ENCODE measurements at places on chromosomes 2 and 18.

DNA sequence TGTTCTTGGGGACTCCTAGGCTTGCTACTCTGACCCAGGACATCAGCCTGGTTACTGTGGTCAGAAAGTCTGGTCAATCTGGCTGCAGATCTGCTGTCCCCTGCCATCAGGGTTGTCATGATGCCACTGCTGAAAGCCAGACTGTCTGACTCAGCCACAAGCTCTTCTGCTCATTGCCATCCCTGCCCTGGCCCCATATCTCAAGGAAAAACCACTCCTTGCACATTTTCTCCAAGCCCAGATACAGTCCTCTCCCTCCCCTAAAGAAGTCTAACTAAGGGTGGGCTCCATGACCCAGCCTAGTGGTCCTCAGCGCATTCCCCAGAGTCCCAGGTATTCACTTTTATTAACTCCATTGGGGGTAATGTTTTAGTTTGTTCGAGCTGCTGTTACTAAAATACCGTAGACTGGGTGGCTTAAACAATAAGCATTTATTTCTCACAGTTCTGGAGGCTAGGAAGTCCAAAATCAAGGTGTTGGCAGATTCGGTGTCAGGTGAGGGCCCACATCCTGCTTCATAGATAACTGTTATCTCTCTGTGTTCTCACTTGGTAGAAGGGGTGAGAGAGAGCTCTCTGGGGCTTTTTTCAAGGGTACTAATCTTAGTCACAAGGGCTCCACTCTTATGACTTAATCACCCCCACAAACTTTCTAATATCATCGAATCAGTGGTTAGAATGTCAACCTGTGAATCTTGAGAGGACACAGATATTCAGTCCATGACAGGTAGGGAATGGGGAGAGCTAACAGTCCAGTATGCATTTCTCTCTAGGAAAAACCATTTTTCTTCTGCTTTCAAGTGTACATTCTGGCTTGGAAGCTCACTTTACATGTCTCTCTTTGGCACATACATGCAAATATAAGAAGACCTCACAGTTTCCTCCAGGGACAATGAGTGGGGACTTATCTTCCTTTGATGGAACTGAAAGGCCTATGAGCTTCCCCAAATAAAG is 94.8 kb upstream of the CXCR4 start:
- no peak for DNase-seq

- no peak for DNase-seq
Observed at GRCh38 chr2:14776216-14776615, 143.7 kb downstream of the LRATD1 start.

- DNase-seq, result no peak
Observed at GRCh38 chr2:121242976-121243375, 42.0 kb downstream of the TFCP2L1 start.

DNA sequence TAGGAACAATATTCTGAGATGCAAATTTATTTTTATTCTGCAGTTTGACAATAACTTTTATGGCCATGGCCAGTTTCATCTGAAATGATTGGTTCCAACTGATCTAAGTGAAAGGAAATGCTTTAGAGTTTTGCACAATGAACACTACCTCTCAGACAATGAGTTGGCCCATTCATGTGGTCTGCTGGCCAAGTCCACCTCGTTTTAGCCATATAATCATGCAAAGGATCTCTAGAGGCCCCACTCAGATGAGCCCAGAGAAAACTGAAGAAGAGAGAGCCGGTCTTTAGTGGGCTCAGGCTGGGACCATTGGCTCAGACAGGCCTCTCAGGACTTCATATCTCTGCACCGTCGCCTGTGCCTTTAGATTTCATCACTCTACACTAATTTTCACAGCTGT is 254.7 kb downstream of the MREG start:
- DNase-seq, result no peak

DNA sequence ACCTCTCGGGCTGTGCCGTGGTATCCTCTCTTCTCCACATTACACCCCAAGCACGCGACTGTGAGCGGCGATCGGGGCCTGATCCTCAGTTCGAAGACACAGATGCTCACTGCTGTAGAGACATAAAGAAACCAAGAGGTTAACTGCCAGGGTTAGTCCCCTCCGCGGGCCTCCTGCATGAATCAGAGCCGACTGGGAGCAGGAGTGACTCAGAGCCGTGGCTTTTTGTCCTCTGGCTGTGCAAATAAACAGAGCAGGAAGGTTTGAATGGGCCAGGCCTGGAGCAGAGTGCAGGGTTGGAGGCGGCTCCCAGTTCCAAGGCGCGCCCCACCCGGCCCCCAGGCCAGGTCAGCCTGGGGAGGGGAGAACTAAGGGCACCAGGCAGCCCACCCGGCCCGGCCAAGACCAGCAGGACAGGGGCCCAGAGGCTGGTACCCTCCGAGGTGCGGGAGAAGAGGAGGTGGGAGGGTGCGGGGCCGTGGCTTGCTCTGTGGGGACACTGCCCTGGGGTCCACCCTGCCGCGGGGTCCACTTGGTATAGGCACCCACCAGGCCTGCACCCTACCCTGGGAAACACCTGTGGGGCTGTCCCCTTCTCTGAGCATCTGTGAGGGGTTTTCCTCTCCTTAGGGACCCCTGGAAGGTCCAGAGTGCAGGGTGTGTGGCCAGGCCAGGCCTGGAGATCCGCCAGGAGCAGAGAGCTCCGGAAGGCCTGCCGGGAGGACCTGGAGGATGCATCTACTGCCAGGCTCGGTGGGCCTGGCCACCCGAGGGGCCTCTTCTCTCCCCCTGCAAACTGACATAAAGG is 16.5 kb downstream of the TWIST2 start:
- no peak for DNase-seq

- no peak for DNase-seq
Observed at GRCh38 chr2:173090276-173090877, 14.7 kb downstream of the MAP3K20 start.

- no peak for DNase-seq
Observed at GRCh38 chr18:62744076-62744968, 29.0 kb downstream of the PHLPP1 start.

DNA sequence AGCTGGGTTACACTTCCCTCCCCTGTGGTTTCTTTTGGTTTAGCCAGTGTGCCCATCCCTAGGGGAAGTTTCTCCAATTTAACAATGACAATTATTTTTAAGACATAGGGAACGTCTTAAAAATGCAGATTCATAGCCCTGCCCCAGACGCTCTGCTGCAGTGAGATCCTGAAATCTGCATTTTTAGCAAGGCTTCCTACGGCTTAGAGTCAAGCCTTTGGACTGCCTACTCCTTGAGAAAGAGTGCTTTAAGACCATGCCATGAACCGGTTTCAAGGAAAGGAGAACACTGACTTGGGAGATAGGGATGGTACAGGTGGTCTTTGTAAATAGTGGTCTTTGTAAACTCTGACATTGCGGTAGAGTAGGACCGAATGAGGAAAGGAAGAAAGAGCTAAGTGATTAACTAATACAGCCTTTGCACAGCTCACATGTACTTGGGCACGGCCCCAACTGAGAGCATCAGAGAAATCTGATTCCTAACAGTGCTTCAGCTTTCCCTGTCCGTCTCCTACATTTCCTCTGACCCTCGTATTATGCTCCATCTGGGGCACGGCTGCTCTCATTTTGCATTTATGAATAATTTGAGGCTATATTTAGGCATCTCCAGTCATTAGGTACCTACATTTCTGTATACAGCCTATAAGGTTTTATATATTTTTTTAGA is 217.6 kb upstream of the TANK start:
- no peak for DNase-seq

DNA sequence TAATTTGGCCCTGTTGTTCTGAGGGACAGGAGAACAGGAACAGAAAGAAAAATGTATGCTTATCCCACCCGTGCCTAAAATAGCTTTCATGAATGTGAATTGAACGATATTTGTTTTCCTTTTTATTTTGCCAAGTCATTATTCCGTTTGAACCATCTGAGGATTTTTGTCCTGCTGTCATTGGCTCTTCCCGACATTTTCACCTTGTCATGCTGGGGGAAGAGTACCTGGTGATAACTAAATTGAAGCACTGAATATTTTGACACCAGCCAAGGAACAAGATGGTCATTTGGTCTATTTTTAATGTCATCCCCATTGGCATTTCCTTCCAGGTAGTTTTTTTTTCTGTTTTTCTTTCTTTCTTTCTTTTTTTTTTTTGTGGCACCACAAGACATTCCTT is 204.1 kb downstream of the DCC start:
- no peak for DNase-seq

GRCh38 chr2:207768866-207769596 is 675 bp downstream of the FZD5 start:
- no peak for DNase-seq

DNA sequence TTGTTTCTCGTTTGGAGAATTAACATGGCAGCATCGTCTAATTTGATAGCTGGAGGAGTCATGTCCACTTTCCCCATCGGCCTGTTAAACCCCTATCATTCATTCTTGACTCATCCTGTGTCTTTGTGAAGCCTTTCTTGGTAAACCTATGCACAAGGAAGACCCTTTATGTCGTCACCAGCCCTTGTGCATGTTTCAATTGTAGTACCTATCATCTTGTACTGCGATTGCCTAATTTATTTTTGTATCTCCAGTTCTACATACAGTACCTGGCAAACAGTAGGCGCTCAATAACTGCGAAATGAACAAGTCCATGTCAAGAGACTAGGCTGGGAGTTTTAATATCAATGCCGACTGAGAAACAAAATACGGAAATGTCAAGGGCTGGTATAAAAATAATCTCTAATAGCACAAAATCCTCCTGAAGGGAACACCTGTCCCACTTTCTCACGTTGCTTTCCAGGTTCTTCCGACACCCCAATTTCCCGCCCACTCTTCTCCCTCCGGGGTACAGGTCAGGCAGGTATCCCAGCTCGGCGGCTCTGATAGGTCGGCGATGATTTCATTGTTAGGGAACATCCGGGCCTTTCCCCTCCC is 1.3 kb upstream of the PPM1B start:
- DNase-seq, result peak; percentile 31

- no peak for DNase-seq
Observed at GRCh38 chr2:219327719-219328118, 4.8 kb downstream of the RESP18 start.

- no peak for DNase-seq
Observed at GRCh38 chr2:120907822-120908221, 172.2 kb downstream of the GLI2 start.

DNA sequence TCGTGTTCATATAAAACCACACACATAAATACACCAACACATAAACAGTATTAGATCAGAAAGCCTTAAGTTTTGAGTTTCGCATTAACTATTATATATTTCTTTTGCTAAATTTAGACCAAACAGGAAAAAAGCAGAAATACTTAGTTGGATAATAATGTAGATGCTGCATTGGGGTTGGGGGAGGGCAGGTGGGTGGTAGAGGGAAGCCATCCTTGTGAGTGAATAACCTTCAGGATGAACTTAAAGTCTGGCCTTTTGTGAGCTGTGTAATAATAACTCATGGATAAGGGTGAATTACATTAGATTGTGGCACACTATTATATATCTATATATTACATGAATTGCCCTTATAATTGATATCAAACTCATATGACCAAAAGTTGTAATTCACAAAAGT is 174.7 kb downstream of the WDR7 start:
- no peak for DNase-seq

DNA sequence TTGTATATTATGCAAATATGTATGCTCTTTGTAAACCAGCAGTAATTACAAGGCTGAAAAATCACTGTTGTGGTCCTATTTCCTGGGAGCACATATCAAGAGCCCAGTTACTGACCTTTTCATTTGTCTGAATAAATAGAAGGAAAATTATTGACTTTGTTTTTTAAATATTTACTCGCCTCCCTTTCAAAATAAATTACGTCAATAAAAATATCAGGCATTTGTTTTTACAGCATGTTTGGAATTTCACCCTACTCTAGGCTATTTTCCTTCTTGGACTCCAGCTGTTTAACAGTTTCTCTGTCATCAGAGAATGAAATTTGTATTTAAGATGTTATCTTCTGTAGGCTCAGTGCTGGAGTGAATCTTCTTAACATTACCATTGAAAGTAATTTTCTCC is 59.9 kb upstream of the LRATD1 start:
- no peak for DNase-seq

GRCh38 chr2:176467595-176467994 is 198.4 kb downstream of the MTX2 start:
- no peak for DNase-seq

DNA sequence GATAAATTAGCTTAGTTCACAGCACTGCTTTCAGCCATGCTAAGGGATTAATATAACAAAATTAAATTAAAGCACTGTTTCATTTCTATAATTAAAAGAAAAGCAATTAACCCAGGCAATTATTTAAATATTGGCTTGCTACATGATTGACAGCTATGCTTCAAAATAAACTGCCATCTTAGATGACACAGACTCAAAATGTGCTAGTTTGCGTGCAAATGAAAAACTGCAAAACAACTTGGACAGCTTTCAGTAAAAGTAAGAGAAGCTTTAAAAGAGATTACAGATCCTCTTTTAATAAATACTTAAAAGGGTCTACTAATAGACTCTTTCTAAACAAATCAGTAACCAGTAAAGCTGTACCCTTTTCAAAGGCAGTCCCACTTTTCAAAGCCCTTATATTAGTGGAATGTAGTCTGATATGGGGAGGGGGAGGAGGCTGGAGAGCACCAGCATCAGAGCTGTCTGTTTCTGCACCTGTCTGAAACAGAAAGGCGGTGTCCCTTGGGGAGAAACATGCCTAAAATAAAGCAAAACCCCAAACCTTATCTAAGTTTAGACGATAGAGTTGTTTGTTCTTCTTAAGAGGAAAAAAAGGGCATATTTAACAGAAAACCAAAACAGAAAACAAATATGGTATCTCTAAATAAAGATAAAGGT is 20.8 kb downstream of the EIF2AK3 start:
- no peak for DNase-seq

- DNase-seq, result no peak
Observed at GRCh38 chr2:10085668-10086059, 5.5 kb upstream of the CYS1 start.

DNA sequence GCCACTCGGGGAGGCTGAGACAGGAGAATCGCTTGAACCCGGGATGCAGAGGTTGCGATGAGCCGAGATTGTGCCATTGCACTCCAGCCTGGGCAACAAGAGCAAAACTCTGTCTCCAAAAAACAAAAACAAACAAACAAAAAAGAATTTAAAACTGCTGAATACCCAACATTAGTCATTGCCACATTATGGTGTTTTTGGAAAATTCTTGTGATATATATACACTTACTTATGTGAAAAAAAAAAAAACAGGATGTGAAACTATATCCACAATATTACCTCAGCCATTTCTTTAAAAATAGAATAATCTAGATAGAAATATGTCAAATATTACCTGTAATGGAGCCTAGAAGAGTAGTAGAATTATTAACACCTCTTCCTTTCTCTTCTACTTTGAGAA is 288.3 kb upstream of the FN1 start:
- no peak for DNase-seq

- DNase-seq, result no peak
Observed at GRCh38 chr18:76391038-76391437, 104.0 kb downstream of the ZNF516 start.

DNA sequence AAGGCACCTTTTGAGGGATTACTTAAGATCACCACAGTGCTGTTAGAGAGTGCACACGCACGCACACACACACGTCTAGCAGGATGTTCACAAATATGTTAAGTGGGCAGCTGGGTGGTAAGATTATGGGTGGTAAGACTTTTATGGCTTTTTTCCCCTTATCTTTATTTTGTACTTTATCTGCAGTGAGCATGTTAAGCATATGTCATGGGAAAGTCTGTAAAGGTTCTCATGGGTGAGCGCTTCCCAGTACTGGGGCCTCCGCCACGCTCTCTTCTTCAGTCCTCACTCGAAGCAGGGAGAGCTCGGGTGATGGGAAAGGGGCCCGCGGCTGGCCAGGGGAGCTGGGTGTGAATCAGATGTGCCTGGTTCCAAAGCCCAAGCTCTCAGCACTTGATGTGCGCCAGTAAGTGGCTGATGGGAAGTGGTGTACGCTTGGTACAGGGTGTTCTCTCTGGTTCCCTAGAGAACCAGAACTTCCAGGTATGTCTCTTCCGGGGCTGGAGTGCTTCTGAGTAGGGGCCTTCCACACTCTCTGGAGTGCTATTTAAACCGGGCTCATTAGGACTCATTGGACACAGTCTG is 83.9 kb upstream of the YWHAQ start:
- no peak for DNase-seq
